ENCODE measurements at places on chromosomes 12 and 14.

GRCh38 chr14:21093769-21094681 is 4.4 kb downstream of the ZNF219 start:
- DNase-seq = no peak

- DNase-seq = peak; percentile 28
Measured at GRCh38 chr14:58941629-58942028, 246.8 kb upstream of the DAAM1 start.

DNA sequence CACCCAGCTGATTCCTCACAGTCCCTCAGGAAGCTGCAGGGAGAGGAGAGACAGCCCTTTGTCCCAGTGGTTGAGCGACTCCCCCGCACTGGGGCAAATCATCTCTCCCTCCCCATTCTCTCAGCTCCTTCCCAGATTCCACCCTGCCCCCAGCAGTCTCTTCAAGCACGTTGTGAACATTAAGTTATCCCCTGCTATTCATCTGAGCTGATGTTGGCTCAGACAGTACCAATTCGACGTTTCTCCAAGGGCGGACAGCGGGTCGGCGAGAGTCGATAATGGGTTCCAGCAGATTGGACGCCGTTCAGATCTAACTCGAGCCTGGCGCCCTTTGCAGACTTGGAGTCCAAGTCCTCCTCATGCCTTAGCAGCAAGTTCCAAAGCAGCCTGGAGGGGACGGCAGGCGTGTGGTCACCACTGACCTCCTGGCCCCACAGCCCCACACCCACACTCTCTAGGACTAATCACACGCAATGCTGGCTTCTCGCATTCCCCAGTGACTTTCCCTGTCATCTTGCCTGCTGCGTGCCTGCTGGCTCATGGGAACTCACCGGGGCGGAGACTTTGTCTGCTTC is 245.9 kb downstream of the CHST11 start:
- peak; percentile 85 for DNase-seq

DNA sequence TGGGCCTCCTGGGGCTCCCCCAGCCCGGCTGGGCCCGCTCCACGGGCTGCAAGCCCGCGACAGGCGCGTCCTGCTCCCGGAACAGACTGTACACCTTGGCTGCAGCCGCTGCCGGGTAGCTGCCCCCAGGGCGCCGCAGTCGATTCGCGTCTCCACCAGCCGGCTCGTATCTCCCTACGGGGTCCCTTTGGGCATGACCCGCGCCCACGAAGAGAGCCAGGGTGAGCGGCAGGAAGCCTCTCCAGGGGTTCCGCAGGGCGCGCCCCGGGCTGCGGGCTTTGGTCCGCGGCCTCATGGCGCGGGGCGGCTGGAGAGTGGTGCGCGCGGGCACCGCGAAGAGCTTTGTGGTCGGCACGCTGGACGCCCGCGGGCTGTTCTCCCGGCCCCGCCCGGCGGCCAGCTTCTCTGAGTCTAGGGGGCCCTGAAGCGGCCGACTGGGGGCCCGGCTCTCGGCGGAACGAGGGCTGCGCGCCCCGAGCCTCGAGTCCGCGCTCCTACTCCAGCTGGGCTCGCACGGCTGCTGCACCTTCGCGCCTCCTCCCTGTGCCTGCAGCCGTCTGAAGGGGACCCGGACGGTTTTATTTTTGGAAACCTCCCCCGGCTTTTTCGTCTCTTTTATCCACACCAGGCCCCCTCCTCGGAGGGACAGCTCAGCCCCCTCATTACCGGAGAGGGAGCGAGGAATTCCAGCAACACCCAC is at the start of gene LTBP2:
TSS of gene LTBP2 (minus strand) at position 588 of the 700 bp plus-strand sequence. CDS start at position 295, 293 bp downstream.
- no peak for DNase-seq

DNA sequence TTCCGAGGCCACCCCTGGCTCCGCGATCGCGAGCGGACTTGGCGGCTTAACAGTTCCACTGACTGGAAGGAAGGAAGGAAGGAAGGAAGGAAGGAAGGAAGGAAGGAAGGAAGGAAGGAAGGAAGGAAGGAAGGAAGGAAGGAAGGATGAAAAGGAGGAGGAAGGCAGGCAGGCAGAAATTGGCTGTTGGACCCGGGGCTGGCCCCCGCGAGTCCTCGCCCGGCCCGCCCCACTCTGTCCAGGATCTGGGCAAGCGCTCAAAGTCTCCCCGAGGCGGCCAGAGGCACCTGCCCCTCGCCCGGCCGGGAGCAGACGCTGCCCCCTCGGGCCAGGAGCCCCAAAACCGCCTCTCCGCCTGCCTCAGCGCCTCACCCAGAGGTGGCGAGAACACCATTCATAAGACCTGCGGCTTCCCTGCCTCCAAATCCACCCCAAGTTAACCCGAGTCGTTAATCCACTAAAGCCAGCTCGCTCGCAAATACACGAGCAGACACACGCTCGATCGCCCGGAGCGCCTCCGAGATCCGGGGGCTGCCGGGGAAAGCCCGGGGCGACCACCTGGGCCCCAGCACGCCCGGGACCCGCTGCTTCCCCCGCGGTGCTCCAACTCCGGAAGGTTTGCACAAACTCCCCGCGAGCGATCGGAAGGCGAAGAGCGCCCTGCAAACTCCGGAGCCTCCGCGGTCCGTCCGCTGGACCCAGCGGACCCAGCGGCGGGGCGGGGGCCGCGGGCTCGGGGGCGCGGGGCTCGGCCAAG is 844 bp downstream of the DPF3 start:
- DNase-seq = no peak

DNA sequence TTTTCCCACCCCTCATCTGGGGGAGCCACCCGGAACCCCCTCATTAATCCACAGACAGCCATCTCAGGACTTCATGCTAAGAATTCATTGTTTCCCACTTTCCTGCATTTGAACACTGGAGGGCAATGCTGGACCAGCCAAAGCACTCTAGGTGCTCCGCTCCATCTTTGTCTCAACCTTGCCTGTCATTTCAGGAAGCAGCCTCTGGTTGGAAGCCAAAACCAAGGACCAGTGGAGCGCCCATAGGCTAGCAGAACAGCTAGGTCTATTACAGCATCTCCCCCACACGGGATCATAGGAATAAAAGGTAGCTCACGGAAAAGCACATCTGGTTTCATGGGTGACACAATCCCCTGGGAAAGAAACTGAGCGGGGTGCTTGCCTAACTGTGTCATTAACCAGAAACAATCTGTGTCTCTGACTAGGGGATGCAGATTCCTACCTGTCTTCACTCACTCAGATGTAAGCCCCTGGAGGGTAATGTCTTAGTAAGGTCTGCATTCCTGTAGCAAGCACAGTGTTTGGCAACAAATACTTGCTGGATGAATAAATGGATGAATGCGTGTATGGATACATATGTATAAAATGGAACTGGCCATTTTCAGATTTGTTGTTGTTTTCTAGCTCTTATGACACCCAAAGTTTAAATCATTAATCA is 197.0 kb downstream of the DAD1 start:
- no peak for DNase-seq

- DNase-seq = no peak
Measured at GRCh38 chr12:84272324-84272723, 640.3 kb downstream of the SLC6A15 start.

DNA sequence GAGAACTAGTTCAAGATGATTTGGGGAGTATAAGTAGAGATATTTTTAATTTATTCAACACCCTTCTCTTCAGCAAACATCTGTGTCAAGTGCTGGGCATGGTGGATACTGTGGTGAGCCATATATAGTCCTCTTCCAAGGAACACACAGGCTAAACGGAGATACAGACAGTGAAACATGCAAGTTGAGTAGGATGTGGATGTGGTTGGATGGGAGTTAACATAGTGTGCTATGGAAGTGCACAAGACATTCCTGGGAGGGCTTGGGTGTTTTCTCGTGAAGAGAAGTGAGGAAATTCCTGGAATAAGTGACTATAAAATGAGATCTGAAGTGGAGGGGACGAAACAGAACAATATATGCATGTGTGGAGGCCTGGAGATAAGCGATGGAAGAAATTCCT is 181.1 kb upstream of the NPAS3 start:
- no peak for DNase-seq

GRCh38 chr14:61240206-61240605 is 40.9 kb downstream of the TMEM30B start:
- no peak for DNase-seq

- DNase-seq = peak; percentile 73
Measured at GRCh38 chr12:106301241-106301610, 1.3 kb upstream of the TCP11L2 start.

GRCh38 chr12:131477613-131478012 is 233.3 kb upstream of the SFSWAP start:
- no peak for DNase-seq
